Natural killer cell (primary cell): ENCODE measurements at places on chromosomes 4 and X. TPM values are rescaled to one million over a fixed set of nuclear protein-coding genes. Genes with fewer than 3 reads are reported as not detected.

Gene LARP1B
- 10.7 TPM for total RNA-seq

Gene FGF13
- not detected for total RNA-seq

Gene CLDN2
- total RNA-seq, result not detected

Gene TRIML2
- total RNA-seq, result not detected

Gene WDR44
- 14.6 TPM for total RNA-seq

Gene CISD2
- total RNA-seq, result 11.2 TPM
